ENCODE measurements at places on chromosomes 5 and 9.

- DNase-seq: no peak
Observed at GRCh38 chr9:87263291-87263690, 234.4 kb upstream of the DAPK1 start.

DNA sequence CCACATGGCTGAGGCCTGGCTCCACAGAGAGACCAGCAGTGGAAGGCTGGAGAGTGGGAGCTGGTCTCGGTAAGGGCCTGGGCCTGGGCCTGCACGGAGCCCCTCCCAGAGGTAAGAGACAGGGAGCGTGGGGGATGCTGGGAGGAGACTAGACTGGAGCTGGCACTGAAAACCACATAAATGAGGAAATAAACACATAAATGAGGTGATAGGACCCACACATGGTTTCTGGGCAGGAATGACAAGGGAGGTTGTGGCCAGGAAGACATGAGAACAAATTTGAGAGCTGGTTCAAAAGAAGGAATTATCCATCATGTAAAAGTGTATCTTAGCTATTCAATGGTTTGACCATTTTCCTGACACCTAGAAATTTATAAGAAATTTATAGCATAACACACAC, 451.7 kb upstream of the DAP start:
- no peak for DNase-seq

GRCh38 chr5:140988608-140989007, 22.3 kb downstream of the PCDHAC2 start:
- DNase-seq: no peak

DNA sequence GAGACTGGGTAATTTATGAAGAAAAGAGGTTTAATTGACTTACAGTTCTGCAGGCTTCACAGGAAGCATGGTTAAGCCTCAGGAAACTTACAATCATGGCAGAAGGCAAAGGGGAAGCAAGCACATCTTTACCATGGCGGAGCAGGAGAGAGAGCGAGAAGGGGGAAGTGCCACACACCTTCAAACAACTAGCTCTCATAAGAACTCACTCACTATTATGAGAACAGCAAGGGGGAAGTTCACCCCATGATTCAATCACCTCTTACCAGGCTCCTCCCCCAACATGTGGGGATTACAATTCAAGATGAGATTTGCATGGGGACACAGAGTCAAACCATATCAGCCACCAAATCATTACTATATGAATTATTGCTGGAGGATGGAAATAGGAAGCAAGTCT, 30.3 kb upstream of the STX17 start:
- no peak for DNase-seq

DNA sequence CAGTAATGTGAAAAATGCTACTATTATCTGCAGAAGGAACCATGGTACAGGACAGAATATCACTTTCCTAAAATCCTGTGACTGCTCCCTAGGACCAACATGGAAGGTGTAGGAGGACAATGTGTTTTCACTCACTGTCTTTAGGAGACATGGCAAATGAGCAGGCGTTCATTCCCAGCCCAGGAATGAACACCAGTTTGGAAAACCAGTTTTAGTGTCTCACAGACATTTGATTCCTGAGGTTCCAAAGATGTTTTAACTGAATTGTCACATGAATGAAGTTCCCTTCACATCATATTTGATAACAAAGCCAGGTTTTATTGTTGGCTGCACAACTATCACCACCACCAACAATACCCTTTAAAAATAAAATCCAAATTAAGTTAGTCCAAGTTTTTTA, 178.2 kb downstream of the ENC1 start:
- no peak for DNase-seq

- peak; percentile 58 for DNase-seq
Observed at GRCh38 chr5:54944364-54944763, 41.0 kb downstream of the ESM1 start.

GRCh38 chr5:149493316-149493715, 57.9 kb downstream of the CSNK1A1 start:
- no peak for DNase-seq

DNA sequence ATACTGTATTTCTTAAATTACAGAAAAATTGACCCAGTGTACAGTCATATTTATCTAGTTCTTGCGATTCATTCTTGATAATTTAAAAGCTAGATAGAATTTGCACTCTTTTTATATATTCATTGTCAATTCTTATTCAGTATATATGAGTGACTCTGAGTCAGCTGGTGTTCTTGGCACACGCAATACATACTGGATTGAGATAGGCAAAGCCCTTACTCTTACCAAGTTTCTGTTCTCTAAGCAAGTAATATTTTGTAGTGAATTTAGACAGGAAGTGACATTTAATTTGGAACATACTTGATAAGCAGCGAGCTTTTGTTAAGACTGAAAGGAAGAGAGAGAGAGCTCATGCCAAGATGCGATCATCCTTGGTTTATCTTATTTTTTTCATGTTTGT, 57.7 kb downstream of the GPBP1 start:
- DNase-seq: peak; percentile 60

GRCh38 chr5:145027286-145027685, 807.9 kb downstream of the PRELID2 start:
- no peak for DNase-seq

- peak; percentile 80 for DNase-seq
Observed at GRCh38 chr5:128062172-128062746, 21.3 kb upstream of the SLC12A2 start.

- no peak for DNase-seq
Observed at GRCh38 chr5:33549982-33550567, 109.3 kb downstream of the TARS1 start.

DNA sequence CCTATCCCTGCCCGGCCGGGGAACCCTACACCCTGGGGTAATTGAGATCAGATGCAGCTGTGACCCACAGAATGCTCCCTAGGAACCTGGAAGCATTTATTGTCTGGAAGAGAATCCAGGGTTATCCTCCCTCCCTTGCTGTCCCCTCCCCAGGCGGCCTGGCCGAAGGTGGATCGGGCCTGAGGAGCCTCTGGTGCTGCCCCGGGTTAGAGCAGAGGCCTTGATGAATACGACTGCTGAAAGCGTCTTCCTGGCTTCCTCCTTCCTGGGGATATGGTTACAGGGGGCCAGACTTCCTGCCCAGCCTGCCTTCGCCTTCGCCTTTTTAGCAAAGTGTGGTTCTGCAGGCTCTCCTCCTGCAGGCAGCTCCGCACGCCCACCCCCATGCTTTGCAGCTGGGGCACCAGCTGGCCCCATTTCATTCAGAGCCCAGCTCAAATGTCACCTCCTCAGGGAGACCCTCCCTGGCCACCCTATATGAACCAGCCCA, 22.5 kb upstream of the PTGS1 start:
- no peak for DNase-seq

- DNase-seq: peak; percentile 67
Observed at GRCh38 chr5:71932655-71933338, 174.5 kb upstream of the MAP1B start.

DNA sequence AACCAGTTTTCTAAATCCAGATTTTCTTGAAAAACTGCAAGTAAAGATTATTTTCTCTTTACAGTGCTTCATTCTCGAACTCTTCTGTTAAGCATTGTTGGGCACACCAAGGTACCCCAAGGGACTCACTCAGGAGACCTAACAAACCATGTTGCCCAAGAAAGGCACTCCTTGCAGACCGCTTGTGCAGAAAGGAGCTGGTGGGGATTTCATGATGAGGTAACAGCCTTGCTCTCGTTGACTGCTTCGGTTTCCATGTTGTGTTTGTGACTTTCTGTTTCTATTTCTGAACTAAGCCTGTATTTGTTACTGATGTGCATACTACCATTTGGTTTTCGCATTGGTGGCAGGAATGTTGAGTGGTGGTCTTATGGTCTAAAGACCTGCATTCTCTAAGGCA, 266.6 kb upstream of the DAP start:
- no peak for DNase-seq

GRCh38 chr5:135245521-135246499, 153.2 kb downstream of the MACROH2A1 start:
- peak; percentile 73 for DNase-seq

- no peak for DNase-seq
Observed at GRCh38 chr9:133512253-133513213, 12.2 kb downstream of the MYMK start.

GRCh38 chr5:148735301-148735835, 81.0 kb upstream of the HTR4 start:
- DNase-seq: peak; percentile 62

DNA sequence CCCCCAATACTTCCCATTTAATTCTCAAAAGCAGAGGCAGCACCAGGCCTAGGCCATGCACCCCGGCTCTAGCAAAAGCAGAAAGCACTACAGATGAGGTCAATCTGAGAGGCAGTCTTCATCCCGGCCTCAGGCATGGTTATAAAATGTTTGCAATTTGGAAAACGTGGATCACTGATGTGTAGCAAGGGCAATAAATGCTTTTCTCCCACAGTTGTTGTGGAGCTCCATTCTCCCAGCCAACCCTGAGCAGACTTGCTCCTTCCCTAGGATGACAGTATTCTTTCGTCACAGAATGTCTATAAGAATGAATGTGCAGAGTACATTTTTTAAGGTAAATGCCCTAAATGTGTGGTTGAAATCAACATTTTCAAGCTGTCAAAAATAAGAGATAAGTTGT, 157.3 kb upstream of the DAPK1 start:
- no peak for DNase-seq

DNA sequence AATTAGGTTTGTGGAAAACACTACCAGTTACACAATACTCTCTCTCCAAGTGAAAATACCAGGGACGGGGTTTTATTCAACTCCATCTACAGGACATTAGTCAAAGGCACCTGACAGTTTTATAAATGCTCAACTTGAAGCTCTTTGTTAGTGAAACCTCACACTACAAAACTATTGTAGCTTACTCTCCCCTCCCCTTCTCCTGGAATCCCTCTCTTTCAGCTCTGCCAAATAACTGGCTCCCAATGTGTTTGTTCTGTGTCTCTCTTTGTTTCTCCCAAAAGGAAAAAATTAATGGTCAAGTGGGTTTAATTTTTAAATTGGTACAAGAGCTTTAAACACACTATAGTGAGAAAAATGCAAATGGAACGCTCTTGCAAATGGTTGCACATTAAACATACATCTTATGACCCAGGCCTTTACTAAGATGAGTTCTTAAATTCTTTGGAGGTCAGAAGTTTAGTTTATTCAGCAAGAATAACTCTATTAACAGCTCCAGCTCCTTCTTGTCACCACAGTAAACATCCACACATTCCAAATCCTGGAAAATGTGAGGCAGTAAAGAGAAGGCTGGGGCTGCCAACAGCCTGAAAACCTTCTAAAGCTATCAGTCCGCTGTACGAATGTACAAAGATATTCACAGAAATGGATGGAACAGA, 48.4 kb downstream of the ZNF608 start:
- DNase-seq: peak; percentile 32

DNA sequence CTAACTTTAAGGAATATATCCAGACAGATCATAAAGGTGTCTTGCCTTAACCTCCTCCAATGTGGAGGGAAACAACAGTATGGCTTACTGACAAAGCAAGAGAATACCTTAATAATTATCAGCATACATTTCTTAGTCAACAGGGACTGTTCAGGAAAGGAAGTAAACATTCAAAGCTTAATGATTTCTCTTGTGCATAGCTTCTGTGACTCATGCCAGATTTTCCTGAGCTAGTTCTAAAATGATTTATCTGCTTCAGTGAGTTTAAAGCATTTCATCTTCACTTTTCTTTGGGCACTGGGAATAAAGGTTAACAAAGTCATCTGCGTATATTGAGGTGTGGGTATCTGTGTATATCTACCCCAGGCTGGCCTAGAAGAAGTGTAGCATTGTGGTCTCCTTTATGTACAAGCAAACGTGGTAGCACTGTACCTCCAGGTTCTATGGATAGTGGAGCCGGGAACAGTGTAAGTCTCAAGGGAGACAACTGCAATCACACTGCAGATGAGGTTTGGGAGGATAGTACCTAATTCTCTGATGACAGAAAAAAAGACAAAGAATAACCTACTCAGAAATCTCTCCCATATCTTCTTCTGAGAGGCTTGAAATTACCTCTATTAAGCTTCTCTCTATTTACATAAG, 284.1 kb downstream of the HCN1 start:
- DNase-seq: peak; percentile 22

- DNase-seq: no peak
Observed at GRCh38 chr9:135704483-135704882, 2.5 kb downstream of the KCNT1 start.

DNA sequence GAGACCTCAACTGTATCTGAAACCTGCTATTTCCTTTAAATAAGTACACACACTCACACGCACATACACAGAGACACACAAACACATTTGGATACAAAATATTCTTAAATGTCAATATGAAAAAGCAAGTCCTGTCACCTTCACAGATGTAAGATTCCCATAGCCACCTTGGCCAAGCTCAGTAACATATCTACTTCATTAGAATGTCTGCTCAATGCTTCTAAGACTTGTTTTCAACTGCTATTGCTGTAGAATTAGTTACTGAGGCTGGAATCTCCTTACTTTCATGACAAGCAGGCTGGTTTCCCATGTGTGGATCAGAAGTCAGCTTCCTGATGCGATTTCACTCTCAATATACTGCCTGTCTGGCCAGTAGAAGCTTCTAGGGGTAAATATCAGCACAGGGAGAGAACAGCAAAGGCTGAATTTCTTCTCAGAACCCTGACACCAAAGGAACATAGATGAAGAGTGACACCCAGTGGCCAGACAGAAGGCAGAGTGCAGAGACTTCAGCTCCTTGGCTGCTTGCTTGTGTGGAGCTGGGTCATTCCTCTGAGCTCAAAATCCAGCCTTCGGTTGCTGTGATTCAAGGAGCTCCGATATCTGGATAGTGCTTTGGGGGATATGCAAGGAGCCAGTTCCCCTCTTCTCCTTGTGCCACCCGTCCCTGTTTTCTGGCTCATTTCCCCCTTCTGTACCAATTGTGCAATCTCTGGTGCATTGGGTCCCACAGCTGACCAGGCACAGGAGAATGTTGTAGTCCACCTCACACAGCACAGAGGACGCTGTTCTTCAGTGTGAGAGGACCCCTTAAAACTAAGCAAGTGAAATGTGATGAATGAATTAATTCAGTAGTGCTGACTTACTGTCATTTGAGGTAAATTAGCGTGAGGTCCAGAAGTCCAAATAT, 26.6 kb upstream of the ABLIM3 start:
- peak; percentile 84 for DNase-seq
